ENCODE measurements at places on chromosomes 7 and 10. TPM values are rescaled to one million over a fixed set of nuclear protein-coding genes. Genes with fewer than 3 reads are reported as not detected.

MACROH2A2 gene
- total RNA-seq = 15.3 TPM

CALML5 gene
- total RNA-seq = not detected

TEX36 gene
- total RNA-seq = not detected

SPDYE11 gene
- total RNA-seq = not detected

ADRB1 gene
- total RNA-seq = 26.4 TPM

PLXNA4 gene
- total RNA-seq = 12.8 TPM

LRIT1 gene
- not detected for total RNA-seq

WNT16 gene
- 0.11 TPM for total RNA-seq

ADRA2A gene
- total RNA-seq = 1.1 TPM

LRRN3 gene
- total RNA-seq = 0.40 TPM

NSUN5 gene
- total RNA-seq = 15.5 TPM
